ENCODE measurements at places on chromosomes 7 and 10.

DNA sequence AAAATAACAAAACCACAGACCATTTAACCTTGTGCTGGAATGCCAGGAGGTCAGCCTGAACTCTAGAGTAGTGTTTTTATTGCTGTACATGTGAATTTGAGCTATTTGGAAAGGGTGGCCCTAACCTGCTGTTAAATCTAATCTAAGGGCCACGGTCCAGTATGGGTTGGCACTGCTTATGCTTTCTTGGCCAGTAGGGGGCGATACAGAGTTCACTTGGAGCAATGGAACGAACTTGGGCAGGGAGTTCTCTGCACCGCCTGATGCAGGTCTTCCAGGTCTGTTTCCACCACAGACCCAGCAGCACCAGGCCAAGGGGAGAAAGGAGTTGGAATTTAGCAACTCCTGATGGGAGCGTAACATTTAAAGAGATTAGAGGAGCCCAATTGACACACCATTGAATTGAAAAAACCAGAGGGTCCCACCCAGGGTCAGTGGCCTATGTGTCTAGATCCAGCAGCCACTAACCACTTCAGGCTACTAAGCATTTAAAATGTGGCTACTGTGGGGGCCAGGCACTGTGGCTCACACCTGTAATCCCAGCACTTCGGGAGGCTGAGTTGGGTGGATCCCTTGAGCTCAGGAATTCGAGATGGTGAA is 75.7 kb upstream of the EFCAB10 start:
- DNase-seq = peak; percentile 63

DNA sequence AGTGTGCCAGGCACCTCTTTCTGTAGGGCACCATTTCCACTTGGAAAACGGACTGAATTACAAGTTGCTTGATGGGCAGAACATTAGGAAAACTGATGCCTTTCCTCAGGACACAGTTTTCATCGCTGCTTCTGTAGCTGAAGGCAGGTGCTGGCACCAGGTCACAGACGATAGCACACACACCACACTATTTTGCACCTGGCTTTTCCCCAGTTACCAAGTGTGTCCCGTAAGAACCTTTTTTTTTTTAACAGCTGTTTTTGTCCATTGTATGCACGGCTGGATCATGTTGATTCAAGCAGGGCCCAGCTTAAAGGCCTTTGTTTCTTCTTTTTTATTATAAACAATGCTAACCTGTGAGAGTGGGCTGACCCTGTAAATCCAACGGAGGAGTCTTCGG is 1.3 kb upstream of the GET4 start:
- DNase-seq = no peak

- DNase-seq = no peak
Observed at GRCh38 chr10:4081685-4082111, 296.7 kb upstream of the KLF6 start.

GRCh38 chr7:73738220-73738611 is 386 bp downstream of the ABHD11 start:
- peak; percentile 71 for DNase-seq

- no peak for DNase-seq
Observed at GRCh38 chr7:120925392-120925791, 25.2 kb upstream of the ING3 start.

DNA sequence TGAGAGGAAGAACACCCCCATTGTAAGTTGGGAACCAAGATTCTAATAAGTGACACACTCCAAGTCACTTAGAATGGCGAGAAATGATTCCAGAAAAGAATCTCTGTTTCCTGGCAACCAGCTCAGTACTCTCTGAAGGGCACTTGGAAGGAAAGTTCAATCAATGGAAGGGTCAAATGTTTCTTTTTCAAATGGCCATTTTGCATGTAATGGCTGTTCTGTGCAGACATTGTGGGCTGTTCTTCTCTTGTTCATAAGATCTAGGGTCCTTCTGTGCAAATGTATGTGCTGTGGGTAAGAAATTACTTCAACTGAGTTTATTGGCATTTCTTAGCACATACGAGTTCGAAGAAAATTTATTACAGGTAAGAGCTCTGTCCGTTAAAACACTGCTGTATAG is 145.3 kb downstream of the EVX1 start:
- DNase-seq = no peak

- no peak for DNase-seq
Observed at GRCh38 chr7:38169847-38170246, 8.2 kb upstream of the STARD3NL start.

GRCh38 chr10:101031128-101031795 is at the start of the genes PDZD7 and SFXN3:
Gene PDZD7 (minus strand): TSS chr10:101031129. CDS start chr10:101030219, 910 bp downstream.
Gene SFXN3 (plus strand): TSS chr10:101031234. CDS start chr10:101034695, 3,461 bp downstream.
- DNase-seq = peak; percentile 98

DNA sequence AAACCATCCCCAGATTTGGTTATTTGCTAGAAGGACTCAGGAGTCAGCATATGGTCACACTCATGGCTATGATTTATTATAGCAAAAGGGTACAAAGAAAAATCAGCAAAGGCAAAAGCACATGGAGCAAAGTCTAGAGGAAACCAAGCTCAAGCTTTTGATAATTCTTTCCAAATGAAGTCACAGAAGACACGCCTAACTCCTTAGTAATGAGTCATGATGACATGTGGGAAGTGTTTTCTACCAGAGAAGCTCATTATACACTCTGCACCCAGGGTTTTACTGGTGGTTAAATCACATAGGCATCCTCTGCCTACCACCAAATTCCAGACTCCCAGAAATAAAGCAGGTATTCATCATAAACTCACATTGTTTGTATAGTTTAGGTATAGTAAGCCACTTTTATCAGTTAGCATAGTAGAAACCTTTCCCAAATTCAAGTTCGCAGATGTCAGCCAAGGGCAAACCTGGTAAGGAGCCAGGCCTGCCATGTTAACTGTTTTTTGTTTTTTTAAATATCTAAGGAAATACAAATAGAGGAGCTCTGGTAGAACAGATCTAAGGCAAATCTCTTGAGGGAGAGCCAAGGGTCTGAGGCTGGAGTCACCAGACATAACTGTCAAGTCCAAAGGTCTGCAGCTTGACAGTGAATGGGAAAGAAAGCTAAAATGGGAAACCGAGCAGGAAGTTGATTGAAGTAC is 15.4 kb upstream of the HIBADH start:
- no peak for DNase-seq

- no peak for DNase-seq
Observed at GRCh38 chr10:122097935-122098334, 109.0 kb downstream of the TACC2 start.

- DNase-seq = no peak
Observed at GRCh38 chr7:20306180-20306946, 24.3 kb upstream of the ITGB8 start.

DNA sequence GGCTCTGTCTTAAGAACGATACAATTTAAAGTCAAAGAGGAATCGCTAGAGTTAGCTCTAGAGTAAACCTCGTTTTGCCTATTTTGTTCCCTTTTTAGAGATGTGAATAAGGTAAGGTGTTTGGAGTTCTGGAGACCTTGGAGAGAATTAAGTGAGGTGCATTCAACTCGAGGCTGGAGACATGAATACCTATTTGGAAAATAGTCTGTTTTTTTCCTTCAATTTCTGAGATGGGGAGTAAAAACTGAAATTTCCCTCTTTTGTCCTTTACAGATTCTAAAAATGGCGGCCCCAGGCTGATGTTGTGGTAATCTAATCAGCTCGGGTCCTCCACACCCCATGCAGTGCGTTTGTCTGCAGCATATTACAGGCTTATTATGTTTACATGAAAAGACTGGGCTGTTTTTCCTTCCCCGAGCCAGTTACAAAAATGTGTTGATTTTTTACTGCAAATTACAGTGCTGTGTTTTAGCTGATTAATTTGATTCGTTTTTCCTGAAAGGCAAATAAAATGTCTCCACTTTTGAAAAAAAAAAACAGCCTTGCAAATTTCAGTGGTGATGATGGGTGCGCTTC is 1.5 kb downstream of the KMT2E start:
- DNase-seq = no peak

GRCh38 chr10:122147663-122148062 is 123.4 kb upstream of the BTBD16 start:
- no peak for DNase-seq

GRCh38 chr10:36504758-36505157 is 620.6 kb upstream of the ANKRD30A start:
- no peak for DNase-seq

- DNase-seq = no peak
Observed at GRCh38 chr7:139750459-139751095, 27.2 kb downstream of the HIPK2 start.

GRCh38 chr7:105014693-105015389 is 836 bp downstream of the KMT2E start:
- DNase-seq = peak; percentile 18

DNA sequence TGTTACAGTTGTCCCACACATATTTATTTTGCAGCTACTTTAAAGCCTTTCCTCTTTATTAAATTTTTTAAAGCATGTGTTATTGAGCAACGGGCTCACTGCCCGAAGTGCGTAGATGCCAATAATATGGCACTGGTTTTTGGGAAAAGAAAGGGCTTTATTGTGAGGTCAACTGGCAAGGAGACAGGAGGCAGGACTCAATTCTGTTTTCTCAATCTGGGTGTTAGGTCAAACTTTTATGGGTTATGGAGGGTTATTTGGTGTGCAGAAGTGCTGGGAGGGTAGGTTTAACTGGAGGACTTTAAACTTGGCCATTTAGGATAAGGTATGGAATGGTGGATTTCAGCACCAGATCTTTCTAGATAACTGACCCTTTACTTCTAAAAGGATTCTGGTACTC is 183.6 kb downstream of the LRRC4 start:
- no peak for DNase-seq

GRCh38 chr10:15745751-15746150 is 26.0 kb upstream of the ITGA8 start:
- DNase-seq = no peak

- no peak for DNase-seq
Observed at GRCh38 chr10:95384011-95384704, 93.4 kb upstream of the PDLIM1 start.

DNA sequence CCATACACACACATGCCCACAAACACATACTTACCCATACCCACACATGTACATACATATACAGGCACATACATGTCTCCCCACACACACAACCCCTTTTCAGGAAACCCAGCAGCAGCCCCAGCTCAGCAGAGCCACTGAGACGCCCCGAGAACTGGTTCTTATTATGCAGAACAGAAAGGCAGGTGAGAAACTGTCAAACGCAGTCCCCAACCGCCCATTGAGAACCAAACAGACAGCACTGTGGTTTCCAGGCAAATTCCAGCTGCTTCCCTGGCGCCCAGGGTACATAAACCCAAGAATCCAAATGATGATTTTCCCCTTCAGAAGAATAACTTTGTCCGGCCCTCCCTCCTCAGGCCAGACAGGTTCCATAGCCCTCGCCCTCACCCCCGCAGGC is 366.6 kb upstream of the ZMIZ1 start:
- no peak for DNase-seq

GRCh38 chr10:116364868-116365267 is 40.6 kb downstream of the CCDC172 start:
- no peak for DNase-seq

DNA sequence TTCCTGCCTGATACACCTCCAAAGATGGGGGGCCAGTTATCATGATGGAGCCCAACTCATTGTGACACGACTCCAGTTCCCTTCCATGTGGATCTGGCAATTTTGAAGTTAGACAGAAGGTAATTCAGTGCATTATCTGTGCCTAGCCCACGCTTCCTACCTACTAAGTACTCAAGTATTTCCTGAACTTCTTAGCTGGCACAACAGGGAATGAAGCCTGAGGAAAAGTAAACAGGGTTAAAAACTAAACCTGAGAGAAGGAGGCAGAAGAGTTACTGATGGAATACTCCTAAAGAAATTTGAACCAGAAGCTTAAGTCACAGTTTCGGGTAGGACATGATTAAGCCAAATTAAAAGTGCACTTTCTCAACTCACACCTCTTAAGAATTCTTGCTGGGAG is 1.1 kb upstream of the SEC31B start:
- DNase-seq = no peak

- no peak for DNase-seq
Observed at GRCh38 chr10:49295297-49295696, 3.7 kb upstream of the C10orf71 start.

DNA sequence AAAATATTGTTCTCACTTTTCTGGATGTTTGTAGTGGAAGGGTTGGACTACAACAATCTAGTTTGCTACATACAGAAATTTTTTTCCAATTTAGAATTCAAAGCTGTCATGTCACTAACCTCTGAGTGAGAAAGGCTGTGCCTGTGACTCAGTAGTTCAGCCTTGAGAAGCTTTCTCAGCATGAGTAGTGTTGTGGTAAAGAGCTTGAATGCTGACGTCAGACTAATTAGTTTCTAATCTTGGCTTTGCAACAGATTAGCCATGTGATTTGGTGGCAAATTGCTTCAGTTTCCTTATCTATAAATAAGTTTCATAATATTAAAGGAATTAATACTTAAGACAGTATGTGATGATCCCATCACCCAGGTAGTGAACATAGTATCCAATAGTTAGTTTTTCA is 83.8 kb downstream of the ABCA13 start:
- no peak for DNase-seq

DNA sequence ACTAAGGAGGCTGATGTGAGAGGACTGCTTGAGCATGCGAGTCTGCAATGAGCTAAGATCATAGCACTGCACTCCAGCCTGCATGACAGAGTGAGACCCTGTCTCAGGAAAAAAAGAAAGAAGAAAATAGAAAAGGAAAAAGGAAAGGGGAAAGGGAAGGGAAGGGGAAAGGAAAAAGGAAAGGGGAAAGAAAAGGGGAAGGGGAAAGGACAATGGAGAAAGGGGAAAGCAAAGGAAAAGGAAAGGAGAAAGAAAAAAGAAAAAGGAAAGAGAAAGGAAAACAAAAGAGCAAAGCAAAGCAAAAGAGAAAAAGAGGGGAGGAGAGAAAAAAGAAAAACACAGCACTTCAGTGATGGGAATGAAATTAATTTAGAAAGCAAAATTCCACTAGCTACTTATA is 179.3 kb downstream of the SRPK2 start:
- DNase-seq = no peak

DNA sequence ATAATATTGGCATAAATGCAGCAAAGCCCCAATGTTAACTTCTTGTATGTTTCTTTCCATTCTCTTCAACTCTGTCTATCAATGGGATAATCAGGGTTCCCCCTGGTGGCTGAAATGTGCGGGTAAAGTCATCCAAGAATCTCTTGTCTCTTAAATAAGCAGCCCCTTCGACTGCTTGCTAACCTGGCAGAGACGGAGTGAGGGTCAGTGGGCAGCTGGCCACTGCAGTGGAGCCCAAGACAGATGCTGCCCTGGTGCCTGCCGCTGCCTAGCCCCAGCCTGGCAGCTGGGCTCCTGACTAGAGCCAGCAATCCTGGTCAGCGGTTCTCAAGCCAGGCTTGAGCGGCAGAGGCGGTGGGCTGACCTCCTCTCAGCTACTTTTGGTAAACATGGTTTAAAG is 248.9 kb downstream of the COBL start:
- peak; percentile 33 for DNase-seq

DNA sequence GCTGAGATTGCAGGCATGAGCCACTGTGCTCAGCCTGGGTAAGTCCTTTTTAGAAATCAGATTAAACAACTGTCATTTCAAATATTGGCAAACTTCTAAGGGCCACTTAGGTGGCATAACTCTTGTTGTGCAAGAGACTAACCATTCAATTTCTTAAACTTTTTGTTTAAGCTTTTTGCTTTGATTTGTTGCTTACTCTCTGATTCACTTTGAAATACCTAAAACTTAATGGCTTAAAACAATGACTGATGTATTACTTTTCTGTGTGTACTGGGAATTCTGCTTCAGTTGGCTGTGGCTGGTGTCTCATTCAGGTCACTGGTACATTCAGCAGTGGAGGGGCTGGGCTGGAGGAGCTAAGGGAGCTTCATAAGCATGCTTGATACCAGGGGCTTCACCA is 28.9 kb downstream of the ZNF25 start:
- DNase-seq = no peak

- DNase-seq = no peak
Observed at GRCh38 chr10:119231654-119232053, 24.3 kb downstream of the GRK5 start.

Data from stimulated activated CD4-positive, alpha-beta T cell treated with anti-CD3 and anti-CD28 coated beads, Interleukin-12 subunit alpha, Interleukin-12 subunit beta, amount 100 ng/mL, for 4 hours (primary cell).